ENCODE measurements at places on chromosomes 12 and 14.

DNA sequence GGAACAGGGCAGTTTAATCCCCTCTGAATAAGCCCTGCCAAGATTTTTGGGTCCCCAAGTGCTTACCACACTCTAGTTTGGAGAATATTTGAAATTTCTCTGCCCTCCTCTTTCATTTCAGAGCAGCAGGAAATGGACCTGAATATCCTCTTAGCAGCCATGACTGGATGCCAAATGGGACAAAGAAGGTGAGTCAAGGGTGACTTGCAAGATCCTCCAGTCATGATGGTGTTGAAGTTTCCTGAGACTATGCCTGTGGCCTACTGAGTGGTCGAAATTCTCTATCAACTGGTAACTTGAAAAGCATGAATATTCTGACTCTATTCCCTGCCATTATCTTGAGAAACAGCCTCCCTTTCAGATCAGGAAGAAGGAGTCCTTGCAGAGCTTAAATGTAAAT, 1674.7 kb upstream of the SEL1L start:
- no peak for DNase-seq

DNA sequence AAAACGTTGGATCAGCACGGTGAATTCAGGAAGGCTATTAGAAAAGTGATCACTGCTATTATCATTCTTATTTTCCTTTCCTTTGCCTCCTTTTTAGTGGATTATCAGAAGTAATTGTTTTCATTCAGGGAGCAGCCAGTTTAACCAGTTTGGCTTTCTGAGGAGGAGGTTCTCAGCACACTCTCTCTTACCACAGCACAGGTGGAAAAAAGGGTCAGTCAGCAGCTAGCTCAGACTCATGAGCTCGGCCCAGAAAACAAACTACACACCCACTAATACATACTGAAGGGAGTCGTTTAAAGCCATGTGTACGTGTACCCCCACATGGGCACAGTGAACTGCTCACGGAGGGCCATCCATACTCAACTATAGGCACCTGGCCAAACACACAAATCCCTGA, 23.2 kb upstream of the MAGOHB start:
- no peak for DNase-seq

GRCh38 chr14:94290197-94290596, 2.9 kb downstream of the SERPINA10 start:
- no peak for DNase-seq

DNA sequence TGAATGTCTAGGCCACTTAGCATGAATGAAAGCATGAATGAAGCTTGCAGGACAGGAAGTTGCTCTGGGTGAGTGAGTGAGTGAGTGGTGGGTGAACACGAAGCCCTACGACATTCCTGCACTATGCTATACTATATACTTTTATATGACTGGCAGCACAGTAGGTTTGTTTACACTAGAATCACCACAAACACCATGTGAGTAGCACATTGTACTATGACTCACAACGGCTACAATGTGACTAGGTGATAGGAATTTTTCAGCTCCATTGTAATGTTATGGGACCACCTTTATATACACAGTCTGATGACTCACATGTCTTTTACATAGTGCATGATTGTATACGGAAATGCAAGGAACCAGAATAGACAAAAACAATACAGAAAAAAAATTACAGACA, 1480.2 kb downstream of the AACS start:
- no peak for DNase-seq

DNA sequence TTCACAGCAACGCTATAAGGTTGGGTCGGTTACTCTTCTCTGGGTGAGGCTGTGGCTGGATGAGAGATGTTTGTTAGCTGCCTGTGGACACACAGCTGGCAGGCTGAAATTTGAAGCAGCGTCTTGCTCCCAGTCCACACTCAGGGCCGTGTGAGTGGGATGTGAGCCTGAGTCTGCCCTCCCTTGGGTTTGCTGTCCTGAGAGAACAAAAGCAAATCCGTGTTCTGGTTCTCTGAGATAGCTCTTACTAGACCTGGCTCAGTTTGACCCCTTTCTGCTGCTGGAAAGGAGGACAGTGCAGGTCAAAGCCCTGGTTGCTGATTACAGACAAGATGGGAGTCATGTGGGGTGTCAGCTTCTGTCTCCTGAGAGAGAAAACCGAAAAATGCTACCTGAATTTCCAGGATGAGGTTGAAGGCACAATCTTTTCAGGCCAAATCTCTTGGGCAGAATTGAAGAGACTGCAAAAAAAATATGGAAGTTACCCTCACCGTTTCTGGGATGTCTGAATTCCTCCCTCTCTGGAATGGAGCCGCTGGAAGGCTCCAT, 270.8 kb downstream of the ZFP36L1 start:
- DNase-seq, result no peak

GRCh38 chr12:124752437-124753227, 111.0 kb downstream of the SCARB1 start:
- DNase-seq, result no peak

DNA sequence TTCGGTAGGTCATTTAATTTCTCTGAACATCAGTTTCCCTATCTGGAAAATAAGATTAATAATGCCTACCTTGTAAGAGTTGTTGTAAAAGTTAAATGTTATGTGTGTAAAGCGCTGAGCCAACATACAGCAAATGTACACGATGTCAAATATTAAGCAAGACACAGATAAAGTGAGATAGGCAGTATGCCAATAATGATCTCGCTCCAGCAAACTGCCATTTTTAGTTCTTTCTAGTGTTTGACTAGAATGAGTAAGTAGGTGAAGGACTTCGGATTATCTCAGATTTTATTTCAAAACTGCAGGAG, 840 bp downstream of the DHRS7 start:
- no peak for DNase-seq

DNA sequence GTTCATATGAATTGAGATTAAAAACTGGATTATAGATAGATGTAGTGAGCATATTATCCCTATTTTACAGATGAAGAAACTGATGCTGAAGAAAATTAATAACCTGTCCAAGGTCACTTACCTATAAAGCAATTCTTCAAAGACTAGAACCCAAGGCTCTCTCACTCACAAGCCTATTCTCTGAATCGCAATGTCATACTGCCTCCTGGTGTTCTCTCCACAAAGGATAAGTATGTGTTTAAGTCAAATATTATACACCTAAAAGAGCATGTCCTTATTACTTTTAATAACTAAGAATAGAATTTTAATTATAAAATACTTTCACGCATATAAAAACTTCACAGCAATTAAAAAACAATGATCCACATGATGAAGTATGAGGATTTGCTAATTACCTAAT, 721.3 kb upstream of the USP15 start:
- no peak for DNase-seq

- no peak for DNase-seq
Measured at GRCh38 chr12:121794534-121795033, 1.1 kb upstream of the RHOF start.

DNA sequence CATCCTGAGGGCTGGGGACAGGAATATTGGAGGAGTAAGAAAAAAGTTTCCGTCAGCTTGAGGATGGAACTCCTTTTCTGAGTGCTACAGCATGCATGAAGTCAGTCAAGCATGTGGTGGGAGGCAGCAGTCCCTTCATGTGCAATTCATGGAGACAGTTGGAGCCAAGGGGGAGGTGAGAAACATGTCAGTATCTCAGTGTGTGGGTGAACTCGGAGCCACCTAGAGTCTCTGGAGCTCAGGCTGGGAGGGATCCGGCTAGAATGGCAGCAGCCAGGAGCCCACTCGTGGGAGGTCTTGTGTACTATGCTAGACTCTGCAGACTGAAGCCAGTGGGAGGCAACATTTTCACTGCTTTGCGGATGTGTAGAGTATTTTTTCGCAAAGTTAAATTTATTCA, 60.3 kb downstream of the AVPR1A start:
- DNase-seq, result no peak

- DNase-seq, result no peak
Measured at GRCh38 chr12:94643606-94644005, 6.8 kb downstream of the TMCC3 start.

DNA sequence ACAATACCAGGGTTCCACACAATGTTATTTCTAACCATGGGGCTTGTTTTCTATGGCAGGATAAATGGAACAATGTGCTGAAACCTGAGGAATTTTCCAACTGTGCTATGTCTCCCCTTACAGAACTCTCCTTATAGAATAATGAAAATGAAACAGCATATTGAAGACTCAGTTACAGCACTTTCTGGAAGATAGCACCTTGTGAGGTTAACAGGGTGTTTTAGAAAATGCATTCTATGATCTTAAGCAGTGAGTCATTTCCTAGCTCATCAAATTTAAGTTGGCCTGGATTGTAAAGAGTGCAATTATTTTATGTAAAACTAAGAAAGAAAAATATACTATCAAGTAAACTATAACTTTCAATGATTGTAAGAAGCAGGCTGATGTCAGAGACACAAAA, 60.1 kb upstream of the CNTN1 start:
- DNase-seq, result no peak

- no peak for DNase-seq
Measured at GRCh38 chr12:6823182-6824084, 1.8 kb downstream of the GPR162 start.

DNA sequence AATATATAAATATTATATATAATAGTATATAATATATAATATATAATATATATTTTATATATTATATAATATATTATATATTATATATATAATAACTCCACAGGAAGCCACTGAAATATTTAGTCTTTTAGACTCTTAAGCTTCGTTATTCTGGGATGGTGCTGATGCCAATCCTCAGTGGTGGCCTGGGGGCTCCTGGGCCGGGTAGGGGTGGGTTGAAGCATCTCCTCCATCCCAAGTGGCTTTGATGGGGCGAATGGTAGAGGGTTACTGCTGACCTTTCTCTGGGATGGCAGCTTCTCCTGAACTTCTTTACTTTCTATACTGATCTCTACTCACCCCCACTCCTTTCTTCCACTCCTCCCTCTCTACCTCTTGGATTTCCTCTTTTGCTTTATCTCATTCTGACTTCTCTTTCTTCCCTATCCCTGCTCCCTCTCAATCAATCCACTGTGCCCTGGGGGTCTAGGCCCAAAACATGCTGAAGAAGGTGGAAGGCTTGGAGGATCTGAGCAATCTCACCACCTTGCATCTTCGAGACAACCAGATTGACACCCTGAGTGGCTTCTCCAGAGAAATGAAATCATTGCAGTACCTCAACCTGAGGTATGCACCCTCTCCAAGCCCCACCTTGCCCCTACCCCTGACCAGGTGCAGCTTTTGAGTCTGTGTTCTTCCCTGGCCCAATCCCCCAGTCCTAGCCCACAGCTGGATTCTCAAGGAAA, 4.8 kb upstream of the ENO2 start:
- DNase-seq, result no peak

DNA sequence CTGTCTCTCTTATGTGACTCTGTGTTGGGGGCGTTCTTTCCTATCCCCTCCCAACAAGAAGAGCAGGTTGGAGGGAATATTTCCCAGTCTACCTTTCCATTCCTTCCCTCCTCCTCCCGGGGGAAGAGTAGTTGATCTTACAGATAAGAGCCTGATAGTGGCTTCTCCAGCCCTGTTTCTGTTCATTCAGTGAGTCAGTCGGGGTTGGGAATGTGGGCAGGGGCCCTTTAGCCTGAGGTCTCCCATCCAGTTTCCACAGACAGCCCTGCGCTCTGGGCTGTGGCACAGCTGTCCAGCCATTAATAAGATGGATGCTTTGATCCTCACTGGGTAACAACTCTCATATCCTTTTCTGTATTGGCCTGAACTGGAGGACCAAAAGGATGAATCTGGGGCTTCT, 18.1 kb upstream of the PPP1R1A start:
- no peak for DNase-seq

DNA sequence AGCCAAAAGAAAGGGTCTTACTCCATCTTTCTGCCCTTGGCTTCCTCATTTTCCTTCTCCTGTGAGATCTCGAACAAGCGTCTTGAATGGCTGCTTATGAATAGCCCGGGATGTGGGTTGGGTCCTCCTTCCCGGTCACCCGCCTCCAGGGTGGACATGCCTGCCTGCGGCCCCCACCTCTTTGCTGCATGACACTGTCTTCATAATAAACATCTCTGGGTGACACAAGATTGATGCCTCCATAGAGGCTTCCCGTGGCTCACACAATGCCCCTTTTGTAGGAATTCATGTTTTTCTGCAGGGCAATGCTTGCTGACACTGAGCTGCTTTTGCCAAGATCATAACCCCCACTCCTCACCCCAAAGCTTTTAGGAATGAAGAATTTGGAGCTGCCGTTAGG, 125.9 kb downstream of the ZNF664 start:
- no peak for DNase-seq

DNA sequence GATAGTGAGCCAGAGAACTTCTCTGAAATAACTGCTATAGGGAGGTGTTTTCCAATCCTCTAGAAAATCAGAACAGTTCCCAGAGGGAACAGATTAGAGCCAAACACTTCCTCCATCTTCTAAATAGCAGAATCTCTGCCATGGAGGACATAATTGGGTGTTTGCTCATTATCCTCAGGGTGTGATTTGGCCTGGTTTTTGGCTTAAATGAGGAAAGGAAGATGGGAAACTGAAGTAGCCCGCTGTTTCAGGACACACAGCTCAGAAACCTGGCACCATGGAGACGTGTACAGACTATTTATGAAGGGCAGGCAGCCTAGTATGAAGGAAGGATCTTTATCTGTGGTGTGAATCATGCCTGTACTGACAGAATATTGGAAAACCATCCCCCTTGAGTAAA, 231.7 kb upstream of the PRKD1 start:
- no peak for DNase-seq

DNA sequence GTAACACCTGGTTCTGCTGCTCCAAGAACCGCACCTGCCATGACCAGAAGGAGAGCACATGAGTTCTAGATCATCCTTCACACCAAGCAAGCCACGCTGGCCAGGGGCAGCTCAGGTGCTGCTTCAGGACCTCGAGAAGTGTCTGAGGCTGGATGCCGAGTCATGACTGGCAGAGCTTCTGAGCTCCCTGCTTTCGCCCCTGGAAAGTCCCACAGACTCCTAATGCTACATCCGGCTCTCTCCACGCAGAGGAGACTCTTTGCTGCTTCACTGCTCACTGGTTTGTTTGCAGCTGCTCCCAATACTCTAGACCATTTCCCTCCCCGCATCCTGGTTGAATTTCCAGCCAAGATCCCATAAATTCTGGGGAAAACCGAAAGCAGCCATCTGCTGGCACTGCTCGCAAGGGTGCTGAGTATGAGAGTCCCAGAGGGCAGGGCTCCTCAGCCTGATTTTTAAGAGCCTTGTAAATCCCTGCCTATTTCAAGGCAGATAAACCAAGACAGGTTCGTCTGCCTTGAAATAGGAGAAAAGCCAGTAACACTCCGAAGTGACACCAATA, 1.4 kb downstream of the KRT2 start:
- no peak for DNase-seq

- DNase-seq, result no peak
Measured at GRCh38 chr14:102417001-102417431, 54.3 kb downstream of the TECPR2 start.

GRCh38 chr12:19203539-19204506, 74.3 kb downstream of the PLEKHA5 start:
- DNase-seq, result no peak

DNA sequence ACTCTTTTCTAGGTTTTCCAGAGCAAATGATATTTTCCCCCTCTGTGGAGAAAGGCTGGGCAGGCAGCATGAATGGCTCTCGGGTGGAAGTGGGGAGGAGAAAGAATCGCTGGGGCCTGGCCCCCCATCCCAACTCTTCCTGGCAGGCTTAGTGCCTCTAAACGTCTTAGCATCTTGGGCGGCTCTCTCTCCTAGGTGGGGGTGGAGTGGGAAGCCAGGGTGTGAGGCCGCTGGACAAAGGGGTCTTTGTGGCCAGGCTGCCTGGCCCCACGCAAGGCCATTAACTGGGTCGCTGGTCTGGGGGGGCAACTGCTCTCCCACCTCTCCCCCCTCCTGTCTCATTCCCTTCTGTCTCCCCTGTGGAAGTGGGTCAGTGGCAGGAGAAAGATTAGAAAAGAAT, 4.7 kb downstream of the LRP1-AS start:
- no peak for DNase-seq

- no peak for DNase-seq
Measured at GRCh38 chr14:44453433-44454171, 53.5 kb downstream of the FSCB start.

Measured in activated T-helper 1 cell treated with anti-CD3 and anti-CD28 coated beads, Interleukin-2, amount 50 U/mL, for 16 hours (primary cell).